ENCODE measurements at places on chromosomes 7 and 10. TPM values are rescaled to one million over a fixed set of nuclear protein-coding genes. Genes with fewer than 3 reads are reported as not detected.

C10orf90 gene
- total RNA-seq = not detected

C7orf33 gene
- total RNA-seq = not detected

DNA sequence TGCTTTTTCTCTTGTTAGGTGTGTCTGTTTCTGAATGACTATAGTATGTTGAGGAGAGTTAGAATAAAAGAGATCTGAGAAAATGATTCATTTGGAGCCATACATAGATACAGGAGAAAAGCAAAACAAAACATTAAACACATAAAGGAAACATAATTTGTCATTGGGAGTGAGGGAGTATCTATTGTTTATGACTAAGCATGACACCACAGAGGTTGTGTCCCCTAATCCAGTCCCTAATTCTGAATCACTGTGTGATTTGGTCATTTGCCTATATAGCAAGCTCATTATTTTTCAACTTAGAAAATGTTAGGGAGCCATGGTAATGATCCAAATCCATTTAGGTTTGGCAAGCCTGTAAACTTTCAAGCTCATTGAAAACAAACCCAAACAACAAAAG lies 132.3 kb upstream of the BMPER start:
- H3K27ac ChIP-seq = no peak overlapping the region
- no peaks in the 10 kb centered on the region for H3K36me3 ChIP-seq
- no peaks in the 10 kb centered on the region for H3K27me3 ChIP-seq

DNA sequence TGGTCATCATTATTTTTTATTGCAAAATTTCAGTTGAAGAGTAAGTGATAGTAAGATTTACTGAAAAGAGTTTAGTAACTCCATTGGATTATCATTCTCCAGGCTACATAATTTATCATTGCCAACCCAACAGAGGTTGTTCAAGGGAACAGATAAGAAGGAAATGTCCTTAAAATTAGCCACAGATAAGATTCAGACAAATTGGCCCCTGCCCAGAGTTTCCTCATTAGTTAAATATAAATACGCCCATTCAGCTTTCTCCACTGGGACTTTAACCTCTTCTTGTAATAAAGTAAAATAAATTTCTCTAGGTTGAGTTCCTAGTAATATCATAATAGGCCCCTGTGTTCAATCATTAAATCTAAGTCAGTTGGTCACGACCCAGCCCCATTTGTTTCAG lies 27.7 kb upstream of the PHYHIPL start:
- no peaks in the 10 kb centered on the region for H3K36me3 ChIP-seq
- no peaks in the 10 kb centered on the region for H3K27me3 ChIP-seq
- no peaks in the 10 kb centered on the region for H3K4me1 ChIP-seq
- no peak overlapping the region for H3K27ac ChIP-seq
- no peak for DNase-seq

- no peak overlapping the region for H3K27ac ChIP-seq
- peaks cover 25% of the 10 kb centered on the region for H3K4me1 ChIP-seq
- H3K27me3 ChIP-seq = no peaks in the 10 kb centered on the region
- no peak overlapping the region for H3K4me3 ChIP-seq
- no peak for DNase-seq
Observed at GRCh38 chr7:150399421-150400007, 20.4 kb downstream of the ZNF775 start.

GRCh38 chr7:138625849-138626230 lies 75.3 kb downstream of the SVOPL start:
- H3K4me1 ChIP-seq = peaks cover 47% of the 10 kb centered on the region
- H3K4me3 ChIP-seq = peak overlapping the region; percentile 47
- no peaks in the 10 kb centered on the region for H3K27me3 ChIP-seq
- peak; percentile 46 for DNase-seq
- H3K36me3 ChIP-seq = no peaks in the 10 kb centered on the region

DNA sequence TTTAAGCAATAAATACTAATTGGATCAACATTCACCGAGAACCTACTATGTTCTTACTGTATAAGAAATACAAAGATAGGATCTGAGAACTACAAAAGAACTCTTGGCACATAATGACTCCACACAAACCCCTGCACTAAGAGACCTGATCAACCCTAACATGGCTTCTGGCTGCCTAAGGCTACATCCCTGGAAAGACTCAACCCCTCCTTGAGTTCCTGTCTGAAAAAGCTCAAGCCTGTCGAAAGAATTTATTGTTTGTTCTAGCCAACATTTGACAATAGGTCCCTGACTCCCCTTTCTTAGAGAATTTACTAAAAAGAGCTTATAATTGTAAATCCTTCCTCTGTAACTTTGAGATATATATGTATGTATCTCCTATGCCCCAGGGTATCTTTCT lies 125.3 kb upstream of the SGCE start:
- H3K27me3 ChIP-seq = no peaks in the 10 kb centered on the region
- no peaks in the 10 kb centered on the region for H3K4me1 ChIP-seq
- H3K4me3 ChIP-seq = no peak overlapping the region
- no peaks in the 10 kb centered on the region for H3K36me3 ChIP-seq
- DNase-seq = no peak
